HT1080 (cell line): ENCODE measurements at places on chromosomes 7 and 10. TPM values are rescaled to one million over a fixed set of nuclear protein-coding genes. Genes with fewer than 3 reads are reported as not detected.
A peak's percentile ranks its signal among the peaks of the same experiment; 100 is the strongest.

GRCh38 chr7:120353171-120353570 is 80.2 kb downstream of the KCND2 start:
- DNase-seq: peak; percentile 63

GRCh38 chr10:21927631-21928353 is 75.7 kb downstream of the DNAJC1 start:
- DNase-seq: peak; percentile 15

Gene SFTPD
- total RNA-seq: not detected in 2 replicates

GRCh38 chr7:151883857-151884256 is 6.9 kb upstream of the PRKAG2 start:
- no peak for DNase-seq

- no peak for DNase-seq
These were observed 59.5 kb upstream of the CDCA7L start for GRCh38 chr7:22005151-22005550.

DNA sequence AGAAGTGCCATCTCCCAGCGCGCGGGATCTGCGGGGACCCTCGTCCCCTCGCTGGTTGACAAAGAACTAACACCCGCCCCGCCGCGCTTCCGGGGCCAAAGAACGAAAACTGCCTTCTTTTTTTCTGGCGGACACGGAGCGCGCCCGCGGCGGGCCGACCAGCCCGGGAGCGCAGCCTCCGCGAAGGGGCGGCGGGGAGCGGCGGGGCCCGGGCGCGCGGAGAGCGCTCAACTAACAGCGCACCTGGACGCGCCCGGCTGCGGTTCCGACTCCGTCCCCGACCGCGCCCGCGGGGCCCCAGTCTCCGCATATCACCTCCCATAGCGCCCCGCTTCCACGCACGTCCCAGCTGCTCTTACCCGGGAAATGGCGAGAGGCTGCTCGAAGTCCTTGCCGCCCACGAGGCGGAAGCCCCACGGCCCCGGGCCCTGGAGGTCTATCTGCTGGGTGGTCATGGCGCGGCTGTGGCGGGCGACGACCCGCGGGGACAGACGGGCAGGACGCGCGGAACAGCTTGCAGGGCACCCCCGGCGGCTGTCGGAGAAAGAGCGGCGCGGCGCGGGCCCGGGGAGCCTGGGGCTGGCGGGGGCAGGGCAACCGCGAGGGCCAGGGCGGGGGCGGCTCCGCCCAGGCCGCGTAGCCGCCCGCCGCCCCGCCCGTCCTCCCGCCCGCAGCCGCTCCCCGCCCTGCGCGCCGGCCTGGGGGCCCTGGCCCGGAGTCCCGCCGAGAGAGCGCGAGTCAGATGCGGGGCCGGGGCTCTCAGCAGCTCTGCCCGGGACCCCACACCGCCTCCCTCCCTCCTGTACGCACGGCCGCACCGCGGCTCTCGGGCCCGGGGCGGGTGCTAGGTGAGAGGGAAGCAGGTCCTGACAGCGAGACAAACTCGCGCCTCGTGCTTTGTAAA is at the start of gene PDLIM1:
PDLIM1 (minus strand) TSS at position 543 of the 904 bp plus-strand sequence; CDS start at position 455, 88 bp downstream.
- DNase-seq: peak; percentile 46

GRCh38 chr10:121282797-121283515 is 315.3 kb downstream of the FGFR2 start:
- no peak for DNase-seq

GRCh38 chr10:90906596-90906995 is 14.3 kb downstream of the ANKRD1 start:
- DNase-seq: no peak

Gene ASNS
- total RNA-seq: 54.8 and 62.6 TPM in 2 replicates

DNA sequence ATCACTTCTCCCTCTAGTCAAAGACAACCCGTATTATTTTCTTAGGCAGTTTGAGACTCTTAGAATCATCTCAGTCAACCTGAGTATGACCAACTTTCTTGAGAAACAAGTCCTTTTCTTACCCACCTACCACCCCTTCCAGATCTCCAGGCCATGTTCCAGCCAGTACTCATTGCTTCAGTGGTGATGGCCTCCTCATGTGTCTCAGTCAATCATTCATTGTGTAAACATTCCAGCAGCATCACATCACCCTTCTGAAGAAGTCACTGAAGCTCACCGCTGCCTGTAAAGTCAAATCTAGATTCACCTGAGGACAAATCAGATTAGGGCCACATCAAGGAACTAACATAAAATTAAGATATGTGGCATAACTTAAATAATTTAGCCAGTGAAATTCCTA is 467.2 kb upstream of the NRP1 start:
- peak; percentile 80 for DNase-seq

GRCh38 chr7:85734823-85735222 is 548.0 kb upstream of the SEMA3D start:
- no peak for DNase-seq

GRCh38 chr7:133815611-133816210 is 311.4 kb upstream of the LRGUK start:
- no peak for DNase-seq

Gene ADAP1
- 1.6 and 2.3 TPM in 2 replicates for total RNA-seq

DNA sequence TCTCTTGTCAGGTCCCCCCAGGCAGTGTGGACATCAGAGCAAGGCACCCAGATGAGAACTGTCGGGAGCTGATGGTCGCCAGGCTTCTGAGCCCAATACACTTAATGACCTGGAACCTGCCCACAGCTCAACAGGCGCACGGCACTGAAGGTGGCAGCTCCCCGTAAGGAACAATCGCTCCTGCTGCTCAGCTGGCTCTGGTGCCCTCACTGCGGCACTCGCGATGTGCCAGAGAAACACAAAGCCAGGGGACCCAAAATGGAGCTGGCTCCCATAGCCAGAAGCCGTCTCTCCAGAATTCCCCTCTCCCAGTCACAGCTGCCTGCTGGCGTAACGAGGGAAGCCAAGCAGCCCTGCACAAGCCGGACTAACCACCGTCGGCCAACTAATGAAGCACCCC is 6.3 kb downstream of the CALN1 start:
- no peak for DNase-seq

Gene C10orf62
- total RNA-seq: not detected in 2 replicates

DNA sequence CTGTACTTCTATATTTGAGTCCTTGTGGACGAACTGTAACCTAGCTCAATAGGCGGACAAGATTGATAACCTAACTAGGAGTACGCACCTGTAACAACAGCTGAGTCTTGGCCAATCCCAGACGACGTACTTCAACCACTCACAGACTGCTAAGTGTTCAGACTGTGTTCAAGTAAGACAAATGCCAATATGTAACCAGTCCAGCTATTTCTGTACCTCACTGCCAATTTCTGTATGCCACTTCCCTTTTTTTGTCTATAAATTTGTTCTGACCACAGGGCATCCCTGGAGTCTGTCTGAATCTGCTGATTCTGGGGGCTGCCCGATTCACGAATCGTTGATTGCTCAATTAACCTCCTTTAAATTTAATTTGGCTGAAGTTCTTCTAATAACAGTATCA is 32.2 kb downstream of the HACD1 start:
- no peak for DNase-seq

GRCh38 chr10:126903656-126904360 is 1.4 kb upstream of the DOCK1 start:
- no peak for DNase-seq
